ENCODE measurements at places on chromosomes 5 and 9. TPM values are rescaled to one million over a fixed set of nuclear protein-coding genes. Genes with fewer than 3 reads are reported as not detected.
A peak's percentile ranks its signal among the peaks of the same experiment; 100 is the strongest.

FGF18 gene
- 0.21 TPM for total RNA-seq

PCDHGB7 gene
- total RNA-seq = 0.13 TPM

FGF10 gene
- total RNA-seq = not detected

NR5A1 gene
- total RNA-seq = not detected

DNA sequence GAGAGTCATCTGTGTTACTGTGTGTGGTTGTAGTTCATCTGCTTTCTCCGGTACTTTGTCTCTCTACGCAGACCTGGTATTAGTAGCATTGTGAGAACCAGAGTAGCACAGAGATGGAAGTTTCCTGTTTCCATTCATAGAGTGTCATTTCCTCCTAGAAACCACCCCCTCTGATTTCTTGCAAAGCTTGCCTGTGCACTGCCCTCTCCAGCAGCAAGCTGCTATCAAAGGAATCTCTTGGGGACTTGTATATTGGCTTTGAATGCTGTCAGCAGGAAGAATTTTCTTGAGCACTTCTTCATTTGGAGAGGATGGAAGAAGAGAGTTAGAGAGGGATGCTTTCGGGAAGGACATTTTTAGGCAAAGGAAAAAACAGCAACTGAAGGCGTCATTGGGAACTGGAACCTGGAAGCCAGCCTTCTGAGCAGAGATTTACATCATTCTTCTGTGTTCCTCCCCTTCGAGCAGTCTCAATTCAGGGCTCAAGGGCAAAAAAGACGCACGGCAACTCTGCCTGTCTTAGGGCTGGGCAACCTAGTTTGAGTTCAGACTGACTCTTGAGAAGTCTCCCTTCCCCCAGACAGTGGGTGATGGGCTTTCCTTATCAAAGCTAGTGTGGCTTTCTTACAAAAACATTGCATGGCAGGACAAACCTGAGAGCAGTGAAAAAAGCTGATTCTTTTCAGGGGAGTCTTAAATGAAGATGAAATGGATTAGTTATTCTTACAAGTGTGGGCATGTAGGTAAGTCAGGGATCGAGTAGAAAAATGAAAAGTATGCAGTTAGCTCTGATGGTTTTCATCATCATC lies 226.3 kb downstream of the AOPEP start:
- DNase-seq = peak; percentile 11
